Suppressor macrophage (primary cell): ENCODE measurements at places on chromosomes 3 and 15.

- peak; percentile 55 for DNase-seq
Observed at GRCh38 chr3:124966521-124967445, 32.2 kb upstream of the MUC13 start.

DNA sequence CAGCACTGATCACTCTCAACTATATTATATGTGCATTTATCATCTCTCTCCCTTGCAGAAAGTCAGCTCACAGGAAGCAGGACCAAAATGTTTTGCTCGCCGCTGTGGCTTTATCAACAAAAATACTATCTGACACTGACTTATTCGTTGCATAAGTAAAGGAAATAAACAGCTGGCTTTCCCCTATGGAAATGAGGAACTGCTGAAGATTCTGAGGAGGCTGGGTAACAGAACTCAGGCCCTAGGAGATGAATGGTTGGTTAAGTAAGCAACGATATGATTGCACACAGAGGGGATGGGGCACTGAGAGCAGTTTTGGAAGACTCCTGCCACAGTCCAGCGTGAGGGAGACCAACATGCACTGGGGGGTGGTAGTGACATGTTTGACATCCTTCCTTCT lies 181.1 kb downstream of the STT3B start:
- DNase-seq: peak; percentile 78

GRCh38 chr15:80176443-80176842 lies 23.6 kb downstream of the FAH start:
- no peak for DNase-seq

GRCh38 chr3:35664460-35664919 lies 25.2 kb downstream of the ARPP21 start:
- no peak for DNase-seq

DNA sequence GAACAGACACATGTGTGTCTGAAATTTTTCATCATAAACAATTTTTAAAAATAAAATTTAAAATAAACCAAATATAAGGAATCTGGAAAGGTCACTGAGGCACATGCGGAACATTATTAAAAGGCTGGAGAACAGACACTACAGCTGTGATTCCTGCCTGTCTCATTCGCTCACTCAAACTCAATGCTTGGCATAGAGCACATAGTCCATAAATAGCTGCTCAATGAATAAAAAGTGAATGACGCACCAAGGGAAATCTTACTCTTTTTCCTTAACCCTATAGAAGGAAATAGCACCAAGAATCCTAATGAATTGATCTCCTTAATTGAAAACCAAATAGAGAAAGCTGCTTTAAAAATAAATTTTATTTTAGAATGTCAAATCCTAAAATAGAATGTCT lies 98.4 kb downstream of the FSIP1 start:
- DNase-seq: no peak

DNA sequence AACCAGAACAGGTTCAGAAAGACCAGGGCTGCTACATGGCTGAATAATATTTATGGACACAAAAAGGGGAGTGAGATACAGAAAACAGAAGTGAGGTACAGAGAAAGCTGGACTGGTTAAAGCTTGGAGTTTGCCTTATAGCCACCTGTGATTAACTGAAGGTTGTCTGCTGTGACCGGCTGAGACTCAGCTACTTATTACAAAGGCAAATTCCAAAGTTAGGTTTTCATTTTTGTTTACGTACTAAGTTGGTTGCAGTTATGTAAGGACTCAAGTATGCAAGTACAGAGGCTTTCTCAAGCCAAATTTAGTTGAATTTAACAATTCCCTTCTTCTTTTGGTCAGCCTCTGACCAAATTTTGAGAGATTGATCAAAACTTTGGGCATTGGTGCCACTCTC lies 264.6 kb downstream of the THSD4 start:
- DNase-seq: no peak

DNA sequence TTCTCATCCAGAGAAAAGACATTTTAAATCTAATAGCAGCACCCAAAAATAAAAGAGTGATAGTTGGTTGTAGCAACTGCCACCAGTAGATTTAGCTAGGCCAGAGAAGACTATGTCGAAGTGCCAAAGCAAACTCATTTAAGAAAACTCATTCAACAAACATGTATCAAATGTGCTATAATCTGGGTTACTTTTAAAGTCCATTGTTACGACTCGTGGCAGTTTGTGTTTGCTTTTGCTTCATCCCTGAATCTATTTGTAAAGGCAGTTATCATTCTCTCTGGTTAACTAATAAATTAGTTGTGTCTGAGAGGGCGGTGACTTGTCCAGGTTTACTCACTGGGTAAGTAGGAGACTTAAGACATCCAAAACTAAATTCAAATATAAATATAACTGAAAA lies 159.4 kb downstream of the ZIC4 start:
- DNase-seq: no peak

DNA sequence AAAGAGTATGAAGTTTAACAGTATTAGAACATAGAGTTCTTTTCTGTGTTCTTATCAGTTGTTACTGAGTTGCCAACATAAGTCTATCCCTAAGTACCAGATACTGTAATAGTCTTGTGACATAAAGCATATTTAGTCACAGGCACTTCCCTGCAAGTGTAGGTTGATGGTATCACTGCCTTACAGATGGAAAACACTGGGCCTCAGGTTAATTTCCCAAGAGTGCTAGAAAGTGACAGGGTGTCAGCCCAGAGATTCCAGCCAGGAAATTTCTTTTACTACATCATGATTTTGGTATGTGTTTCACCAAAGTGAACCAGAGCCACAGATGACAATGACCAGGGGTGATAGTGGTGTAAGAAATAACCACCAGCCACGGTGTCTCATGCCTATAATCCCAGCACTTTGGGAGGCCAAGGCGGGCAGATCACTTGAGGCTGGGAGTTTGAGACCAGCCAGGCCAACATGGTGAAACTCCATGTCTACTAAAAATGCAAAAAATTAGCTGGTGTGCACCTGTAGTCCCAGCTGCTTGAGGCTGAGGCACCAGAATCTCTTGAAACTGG lies 3.2 kb downstream of the EIF1B start:
- peak; percentile 11 for DNase-seq

DNA sequence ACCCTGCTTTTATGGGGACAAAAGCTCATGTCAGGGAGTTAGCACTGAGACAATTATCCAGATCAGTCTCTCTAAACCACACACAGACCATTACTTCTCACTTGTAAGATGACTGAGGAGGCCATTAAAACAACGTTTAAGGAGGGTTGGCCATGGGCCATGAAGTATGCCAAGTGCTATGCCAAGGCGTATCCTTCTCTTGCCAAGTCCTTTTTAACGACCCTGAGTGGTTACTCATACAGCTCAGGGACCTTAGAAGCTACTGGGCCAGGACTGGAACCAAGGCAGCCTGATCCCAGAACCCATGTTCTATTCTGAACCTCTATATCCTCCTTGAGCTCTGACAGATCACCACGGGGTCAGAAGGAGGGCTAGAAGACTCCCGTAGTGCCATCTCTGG lies 50.0 kb downstream of the NMNAT3 start:
- no peak for DNase-seq

DNA sequence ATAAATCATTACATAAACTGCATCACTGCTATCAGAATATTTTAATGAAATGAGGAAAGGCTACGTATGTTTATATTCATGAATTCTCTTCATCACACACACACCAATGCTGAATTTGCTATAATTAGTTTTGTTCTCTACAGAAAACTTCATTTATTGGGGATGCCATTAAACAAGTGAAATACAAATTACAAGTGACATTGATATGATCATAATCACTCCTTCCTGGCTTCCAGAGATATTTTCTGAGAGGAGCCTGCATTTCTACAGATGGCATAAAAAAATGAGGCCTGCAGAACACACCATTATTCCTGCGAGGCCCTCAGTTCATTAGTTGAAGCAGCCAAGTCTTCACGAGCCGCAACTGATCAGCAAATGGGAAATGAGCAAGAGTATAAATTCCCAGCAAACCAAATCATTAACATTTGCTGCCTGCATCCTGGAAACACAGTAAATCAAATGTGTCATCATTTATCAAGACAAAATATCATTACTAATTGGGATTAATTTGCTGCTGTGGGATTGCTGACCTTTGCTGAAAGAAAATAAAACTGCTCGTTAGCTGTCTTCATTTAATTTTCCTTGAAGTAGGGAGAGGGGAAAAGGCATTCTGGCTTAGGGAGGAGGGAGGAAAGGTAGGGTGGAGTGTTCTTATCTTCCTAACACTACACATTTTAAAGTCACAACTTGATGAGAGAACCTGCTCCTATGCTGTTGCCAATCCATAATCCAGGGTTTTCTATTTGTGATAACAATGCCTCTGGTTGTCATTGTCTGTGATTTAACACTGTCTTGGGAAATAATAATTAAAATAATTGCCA lies 921.9 kb downstream of the SQOR start:
- no peak for DNase-seq

DNA sequence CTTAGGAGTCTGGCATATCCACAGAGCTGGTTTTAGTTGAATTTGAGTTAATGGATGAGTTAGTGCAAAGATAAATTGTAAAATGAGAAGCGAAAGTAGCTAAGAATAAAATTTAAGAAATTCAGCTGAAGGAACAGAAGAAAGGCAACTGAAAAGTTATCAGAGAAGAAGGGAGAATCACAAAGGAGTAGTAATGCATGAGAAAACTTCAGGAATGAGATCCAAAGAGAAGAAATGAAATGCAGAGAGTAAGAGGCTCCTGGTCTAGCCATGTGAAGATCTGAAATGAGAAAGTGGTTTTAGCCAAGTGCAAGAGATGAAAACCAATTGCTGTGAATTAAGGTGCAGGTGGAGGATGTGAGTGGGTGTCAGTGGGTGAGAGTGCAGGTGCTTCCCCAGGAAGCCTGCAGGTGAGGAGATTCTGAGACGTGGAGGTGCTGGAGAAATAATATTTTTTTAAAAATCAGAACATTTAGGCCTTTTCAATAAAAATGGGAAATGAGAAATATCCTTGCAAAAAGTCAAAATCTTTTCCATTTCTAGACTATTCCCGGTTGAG lies 18.5 kb downstream of the KBTBD8 start:
- DNase-seq: no peak

GRCh38 chr15:99051308-99051707 lies 43.7 kb upstream of the PGPEP1L start:
- no peak for DNase-seq

GRCh38 chr3:15325228-15325627 lies 7.2 kb downstream of the SH3BP5 start:
- DNase-seq: no peak

- DNase-seq: no peak
Observed at GRCh38 chr15:69757186-69757585, 304.6 kb downstream of the RPLP1 start.

DNA sequence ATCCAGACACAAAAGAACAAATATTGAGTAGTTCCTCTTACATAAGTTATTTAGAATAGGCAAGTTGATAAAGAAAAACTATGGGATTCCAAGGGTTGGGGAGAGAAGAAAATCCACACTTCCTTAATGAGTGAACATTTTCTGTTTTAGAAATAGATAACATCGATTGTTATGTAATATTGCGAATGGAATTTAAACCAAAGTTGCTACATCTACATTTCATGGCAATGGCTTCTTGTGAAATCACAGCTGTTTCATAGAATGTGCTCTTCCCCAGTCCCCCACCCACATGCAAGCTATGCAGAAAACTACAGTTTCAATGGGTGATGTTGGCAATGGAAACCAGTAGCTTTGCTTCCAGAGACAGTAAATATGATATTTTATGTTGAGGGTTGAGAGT lies 1639.5 kb downstream of the SI start:
- no peak for DNase-seq

DNA sequence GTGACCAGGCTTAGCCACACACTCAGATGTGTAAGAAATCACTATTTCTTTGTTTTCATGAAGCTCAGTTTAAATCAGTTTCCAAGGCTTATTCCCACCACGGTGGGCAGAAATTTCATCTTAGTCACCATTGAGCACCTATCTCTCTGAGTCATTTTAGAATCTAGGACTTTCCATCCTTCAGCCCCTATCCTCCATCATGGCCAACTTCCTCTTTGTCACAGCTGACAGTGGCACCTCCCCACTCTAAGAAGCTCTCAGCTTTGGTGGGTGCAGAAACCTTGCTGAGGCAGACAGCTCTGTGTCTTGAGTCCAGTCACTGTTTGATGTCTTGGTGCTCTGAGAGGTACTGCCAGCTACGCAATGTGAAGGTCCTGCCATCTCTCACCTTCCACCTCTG lies 32.9 kb downstream of the SNTN start:
- no peak for DNase-seq

- no peak for DNase-seq
Observed at GRCh38 chr3:39460677-39461076, 6.8 kb upstream of the MOBP start.

GRCh38 chr15:71180986-71181853 lies 65.9 kb downstream of the THSD4 start:
- DNase-seq: no peak

DNA sequence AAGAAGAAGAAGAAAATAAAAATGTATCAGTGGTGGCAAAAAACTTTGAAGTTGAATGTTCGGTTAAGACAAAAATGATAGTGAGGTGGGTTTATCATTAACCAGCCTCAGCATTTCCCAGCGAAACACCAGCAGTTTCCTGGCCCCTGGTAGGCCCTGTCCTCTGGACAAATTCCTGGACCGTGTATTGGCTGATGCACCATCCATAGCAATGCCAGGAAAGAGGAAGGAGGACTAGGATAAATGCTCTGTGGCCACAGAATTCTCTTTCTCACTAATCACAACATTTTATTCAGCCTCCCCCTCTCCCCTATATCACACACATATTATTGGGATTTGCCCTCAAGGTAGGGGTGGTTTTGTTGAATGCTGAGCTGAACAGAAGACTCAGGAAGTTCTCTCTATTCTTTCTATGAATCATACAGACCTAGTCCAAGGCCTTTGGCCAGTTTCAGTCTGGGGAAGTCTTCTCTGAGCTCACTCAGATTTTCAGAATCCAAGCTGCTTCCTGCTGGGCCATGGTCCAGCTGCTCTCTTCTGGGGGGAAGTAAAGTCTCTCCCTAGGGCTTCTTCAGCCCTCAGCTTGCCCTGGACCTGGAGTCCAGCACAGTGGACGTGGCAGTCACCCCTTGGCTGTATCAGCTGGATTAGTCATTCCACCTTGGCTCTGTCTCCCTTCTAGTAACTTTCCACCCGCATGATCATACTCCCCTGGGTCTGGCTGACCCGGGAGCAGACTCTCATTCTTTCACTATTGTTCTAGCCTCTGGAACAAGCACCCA lies 27.6 kb downstream of the SLC28A1 start:
- DNase-seq: peak; percentile 66

GRCh38 chr15:46858150-46858549 lies 859.2 kb upstream of the SEMA6D start:
- no peak for DNase-seq
